Stimulated activated CD4-positive, alpha-beta T cell treated with anti-CD3 and anti-CD28 coated beads, Interleukin-4, amount 100 ng/mL, for 1 hour (primary cell): ENCODE measurements at places on chromosomes 5 and 9.

DNA sequence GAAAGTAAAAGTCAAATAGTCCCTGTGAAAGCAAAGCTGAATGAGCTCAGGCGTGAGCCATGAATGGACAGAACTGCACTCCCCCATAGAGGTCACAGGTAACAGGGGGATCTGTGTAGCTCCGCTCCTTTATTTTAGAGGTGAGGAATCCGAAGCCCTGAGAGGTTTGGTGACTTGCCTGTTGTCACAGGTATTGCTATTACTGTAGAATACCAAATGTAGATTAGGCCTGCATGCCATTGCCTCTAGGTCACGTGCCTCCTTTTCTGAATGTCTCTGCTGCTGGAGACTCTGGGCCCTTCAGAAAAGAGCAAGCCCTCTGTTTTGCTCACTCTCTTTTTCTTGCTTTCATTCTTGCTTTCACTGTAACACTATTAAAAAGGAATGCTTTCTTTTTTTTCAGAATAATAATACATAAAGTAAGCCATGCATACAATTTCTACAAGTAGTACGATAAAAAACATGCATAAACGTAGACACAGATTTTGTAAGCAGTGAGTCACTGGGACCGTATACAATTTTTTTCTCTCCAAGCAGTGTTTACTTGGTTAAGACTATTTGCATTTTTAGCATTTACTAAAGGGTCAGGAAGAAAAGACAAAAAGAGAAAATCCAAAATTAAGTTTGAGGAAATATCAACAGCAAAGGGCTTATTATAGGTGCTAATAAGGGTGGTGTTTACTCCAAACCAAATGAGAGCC is 568.7 kb upstream of the ADAMTS16 start:
- DNase-seq = no peak

GRCh38 chr5:93800988-93801811 is 59.8 kb upstream of the POU5F2 start:
- no peak for DNase-seq

- DNase-seq = peak; percentile 71
Measured at GRCh38 chr5:179166886-179167841, 107.0 kb downstream of the ZNF354C start.

DNA sequence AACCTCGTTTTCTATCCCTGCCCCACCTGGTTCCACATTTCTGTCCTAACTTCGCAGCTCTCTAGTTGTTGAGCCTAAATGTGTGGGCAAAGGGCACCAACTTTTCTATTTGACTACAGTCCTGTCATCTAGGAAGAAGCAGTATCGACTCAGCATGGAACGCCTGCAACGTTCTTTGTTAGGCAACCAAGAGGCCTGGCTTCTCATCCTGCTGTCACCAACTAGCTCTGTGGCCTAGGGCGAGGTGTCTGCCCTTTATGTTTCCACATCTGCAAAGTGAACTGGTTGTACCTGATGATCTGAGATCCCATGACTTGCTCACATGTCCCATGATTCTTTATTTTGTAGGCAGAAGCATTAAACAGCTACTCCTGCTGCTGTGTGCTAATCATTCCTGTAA is 248.9 kb downstream of the ADAMTSL1 start:
- DNase-seq = no peak

DNA sequence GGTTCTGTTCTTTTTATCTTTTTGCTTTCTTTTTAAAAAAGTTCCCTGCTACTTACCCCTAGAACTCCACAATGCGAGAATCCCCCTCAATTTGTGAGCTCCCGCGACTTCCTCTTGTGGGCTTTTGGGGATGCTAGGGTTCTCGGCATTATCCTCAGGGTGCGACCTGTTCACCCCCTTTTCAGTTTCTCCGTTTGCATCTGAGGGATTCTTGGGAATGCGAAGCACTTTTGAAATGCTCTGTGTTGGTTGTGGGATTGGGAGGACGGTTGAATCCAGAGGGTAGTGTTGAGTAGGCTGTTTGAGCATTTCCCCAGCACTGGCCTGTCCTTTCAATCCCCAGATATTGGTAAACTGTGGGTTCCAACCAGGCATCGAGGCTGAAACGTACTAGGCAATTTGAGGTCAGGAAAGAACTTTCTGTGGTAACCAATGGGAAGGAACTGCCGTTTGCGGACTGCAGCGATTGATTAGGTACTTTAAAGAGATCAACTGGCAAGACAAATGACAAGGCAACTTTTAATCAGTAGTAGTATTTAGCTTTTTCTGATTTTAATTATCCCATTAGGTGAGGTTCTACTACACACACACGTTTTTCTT is 415 bp downstream of the XRCC4 start:
- no peak for DNase-seq

- no peak for DNase-seq
Measured at GRCh38 chr5:72503888-72504491, 3.2 kb downstream of the ZNF366 start.

GRCh38 chr5:97044052-97044451 is 98.4 kb downstream of the LIX1 start:
- no peak for DNase-seq

GRCh38 chr5:8585230-8586018 is 716.5 kb downstream of the MTRR start:
- DNase-seq = no peak

- DNase-seq = no peak
Measured at GRCh38 chr5:10866913-10867312, 105.9 kb upstream of the DAP start.

DNA sequence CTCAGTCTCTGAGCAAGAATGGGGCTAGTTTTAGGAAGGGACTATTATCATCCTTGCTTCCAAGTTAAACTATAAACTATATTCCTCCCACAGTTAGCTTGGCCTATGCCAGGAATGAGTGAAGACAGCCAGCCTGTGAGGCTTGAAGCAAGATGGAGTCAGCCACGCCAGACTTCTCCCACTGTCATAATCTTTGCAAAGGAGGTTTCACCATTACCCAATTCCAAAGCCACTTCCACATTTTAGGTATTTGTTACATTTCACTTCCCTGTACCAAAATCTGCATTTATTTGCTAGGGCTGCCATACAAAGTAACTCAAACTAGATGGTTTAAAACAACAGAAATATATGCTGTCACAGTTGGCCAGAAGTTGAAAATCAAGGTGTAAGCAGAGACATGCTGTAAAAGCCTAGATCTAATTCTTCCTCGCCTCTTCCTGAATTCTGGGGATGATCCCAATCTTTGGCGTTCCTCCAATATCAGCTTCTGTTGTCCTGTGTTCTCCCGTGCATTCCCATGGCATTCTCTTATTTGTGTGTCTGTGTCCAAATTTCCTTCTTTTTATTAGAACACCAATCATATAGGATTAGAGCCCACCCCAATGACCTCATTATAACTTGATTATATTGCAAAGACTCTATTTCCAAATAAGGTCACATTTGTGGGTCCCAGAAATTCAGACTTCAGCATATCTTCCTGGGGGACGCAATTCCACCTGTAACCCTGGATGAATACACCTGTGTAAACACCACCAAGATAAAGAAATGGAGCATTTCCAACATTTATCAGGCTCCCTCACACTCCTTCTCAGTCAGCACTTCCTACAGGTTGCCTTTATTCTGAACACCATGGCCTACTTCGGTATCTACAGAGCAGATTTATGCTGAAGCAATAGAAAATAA is 126.8 kb downstream of the GCNT1 start:
- DNase-seq = no peak

DNA sequence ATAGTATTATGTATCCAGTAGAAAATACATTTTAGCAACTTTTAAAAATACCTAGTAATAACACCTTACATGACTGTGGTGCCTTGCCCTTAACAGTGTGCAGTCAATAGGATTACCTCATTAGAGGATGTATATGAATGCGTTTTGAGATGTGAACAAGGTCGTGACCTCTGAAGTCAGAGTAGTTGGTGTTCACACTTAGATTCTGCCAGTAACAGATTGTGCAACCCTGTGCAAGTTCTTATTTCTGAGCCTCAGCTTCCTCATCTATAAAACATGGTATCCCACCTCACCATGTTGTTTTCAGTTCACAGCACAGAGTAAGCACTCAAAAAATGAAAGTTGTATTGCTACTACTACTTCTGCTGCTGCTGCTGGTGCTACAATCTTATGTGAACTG is 347.3 kb downstream of the KDM4C start:
- no peak for DNase-seq

GRCh38 chr5:14574891-14575508 is 6.6 kb upstream of the OTULINL start:
- DNase-seq = no peak

GRCh38 chr9:9718691-9719090 is 894.1 kb downstream of the PTPRD start:
- no peak for DNase-seq

DNA sequence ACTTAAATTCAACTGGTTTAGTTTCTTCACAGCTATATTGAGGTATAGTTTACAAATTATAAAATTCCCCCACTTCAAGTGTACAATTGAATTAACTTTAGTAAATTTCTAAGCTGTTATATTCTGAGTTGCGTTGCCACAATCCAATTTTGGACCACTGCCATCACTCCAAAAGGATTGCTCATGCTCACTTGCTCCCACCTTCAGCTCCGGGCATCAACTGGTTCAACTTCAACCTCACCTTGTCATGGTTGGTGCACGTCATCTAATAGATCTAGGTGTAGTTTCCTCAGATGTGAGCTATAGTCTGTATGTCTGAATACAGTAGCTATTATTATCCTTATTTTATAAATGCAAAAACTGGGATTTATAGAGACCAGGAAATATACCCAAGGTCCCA is 942.5 kb upstream of the WWC1 start:
- DNase-seq = no peak

GRCh38 chr9:89328064-89328463 is 9.8 kb downstream of the SECISBP2 start:
- no peak for DNase-seq

GRCh38 chr5:139459451-139459934 is 3.0 kb downstream of the ECSCR start:
- peak; percentile 41 for DNase-seq

- no peak for DNase-seq
Measured at GRCh38 chr9:18911714-18912342, 121.2 kb downstream of the SAXO1 start.

DNA sequence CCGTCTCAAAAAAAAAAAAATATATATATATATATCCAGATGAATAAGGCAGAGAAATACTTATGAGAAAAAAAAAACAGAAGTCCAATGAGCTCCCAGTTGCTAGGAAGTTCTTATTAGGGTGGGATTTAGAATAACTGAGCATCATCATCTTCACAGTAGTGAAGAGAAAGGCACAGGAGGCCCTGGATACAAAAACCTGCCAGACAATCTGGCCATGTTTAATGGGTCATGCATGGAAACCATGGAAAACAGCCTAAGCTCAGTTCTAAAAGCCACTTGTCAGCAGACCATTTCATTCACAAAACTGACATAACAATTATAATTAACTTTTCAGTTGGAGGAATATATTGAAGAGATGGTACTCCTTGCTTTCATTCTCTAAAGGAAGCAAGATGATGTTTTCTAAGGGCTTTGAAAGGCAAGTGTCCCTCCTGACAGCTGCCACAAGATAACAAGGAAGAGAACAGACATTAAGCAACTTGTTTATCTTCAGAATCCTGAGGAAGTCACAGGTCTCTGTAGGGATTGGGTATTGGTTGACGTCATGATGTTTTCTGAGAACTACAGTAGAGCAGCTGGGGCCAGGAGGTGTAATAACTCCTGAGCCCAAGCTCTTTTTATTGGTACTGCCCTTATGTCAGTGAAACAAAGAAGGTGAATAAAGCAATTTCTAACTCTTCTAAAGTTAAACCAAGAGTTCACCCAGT is 463.1 kb downstream of the DMAC1 start:
- no peak for DNase-seq

GRCh38 chr9:86854898-86855523 is 92.3 kb downstream of the GAS1 start:
- DNase-seq = no peak

- no peak for DNase-seq
Measured at GRCh38 chr5:131786036-131786435, 10.8 kb downstream of the FNIP1 start.

GRCh38 chr5:137837491-137838394 is 29.9 kb upstream of the MYOT start:
- DNase-seq = no peak

DNA sequence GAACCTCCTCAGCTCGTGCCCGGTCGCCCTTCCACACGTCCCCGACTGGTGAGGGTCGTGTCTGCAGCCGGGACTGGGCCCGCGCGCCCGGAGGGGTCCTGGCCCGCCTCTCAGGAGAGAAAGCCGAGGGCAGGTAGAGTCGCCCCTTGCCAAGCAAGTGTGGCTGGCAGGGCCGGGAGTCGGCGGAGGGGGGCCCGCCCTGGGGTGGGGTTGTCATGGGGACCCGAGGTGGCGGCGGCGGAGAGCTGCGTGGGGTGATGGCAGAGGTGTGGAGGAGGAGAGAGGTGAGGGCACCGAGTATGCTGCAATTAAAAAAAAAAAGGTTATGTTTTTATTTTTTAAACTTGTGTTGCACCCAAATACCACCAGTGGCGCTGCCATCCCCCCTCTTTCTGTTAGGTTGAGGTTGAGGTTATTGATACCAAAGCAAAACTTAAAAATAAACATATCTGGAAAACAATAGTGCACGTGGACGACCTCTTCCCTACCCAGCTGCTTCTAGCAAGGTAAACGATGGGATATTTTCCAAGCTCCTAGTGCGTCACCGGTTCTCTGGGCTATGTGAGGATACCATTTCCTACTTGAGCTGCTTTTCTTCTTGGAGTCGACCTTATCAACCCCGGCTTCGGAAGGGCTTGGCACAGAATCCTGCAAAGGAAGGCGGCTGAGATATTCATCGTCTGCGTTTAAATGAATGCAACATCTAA is 660 bp downstream of the SCAMP1 start:
- DNase-seq = peak; percentile 63

DNA sequence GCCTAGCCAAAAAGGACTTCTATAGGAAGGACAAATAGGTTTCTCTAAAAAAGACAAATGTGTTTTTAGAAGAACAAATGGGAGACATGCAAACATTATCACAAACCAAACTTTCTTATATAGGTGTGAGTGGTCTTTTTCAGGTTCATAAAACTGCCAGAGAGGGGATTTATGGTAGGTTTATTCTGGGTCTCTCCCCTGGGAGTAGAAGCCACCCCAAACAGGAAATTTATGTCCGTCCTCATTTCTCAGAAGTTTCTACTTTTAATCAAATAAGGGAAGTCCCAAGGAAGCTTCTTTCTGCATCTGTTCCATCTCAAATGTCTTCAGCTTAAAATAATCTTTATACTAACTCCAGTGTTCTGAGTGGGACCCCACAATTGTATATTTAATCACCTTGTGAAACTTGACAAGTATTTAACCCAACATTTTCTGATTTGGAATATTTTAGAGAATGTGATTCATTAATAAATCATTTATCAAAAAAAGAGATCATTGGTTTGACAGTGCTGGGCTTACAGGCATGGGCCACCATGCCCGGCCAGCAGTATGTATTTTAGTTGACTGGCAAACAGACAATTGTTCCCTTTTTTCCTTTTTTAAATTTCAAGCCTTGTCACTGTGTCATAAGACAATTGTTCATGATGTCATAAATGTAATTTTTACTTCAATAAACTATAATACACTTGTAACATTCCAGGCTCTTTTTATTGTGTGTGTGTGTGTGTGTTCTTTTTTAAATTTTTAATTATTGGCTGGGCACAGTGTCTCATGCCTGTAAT is 44.6 kb upstream of the GLDC start:
- DNase-seq = no peak

GRCh38 chr5:16644301-16644889 is 27.6 kb upstream of the RETREG1 start:
- DNase-seq = no peak
